Activated T-helper 1 cell treated with anti-CD3 and anti-CD28 coated beads, Interleukin-12 subunit alpha, Interleukin-12 subunit beta, Interleukin-2, Interleukin-4 antibody, amounts not matched to agents 30 ng/mL and 10 ng/mL and 1 ng/mL, durations not matched to agents 14 hours and 24 hours and 36 hours (primary cell): ENCODE measurements at places on chromosomes 12 and 14. TPM values are rescaled to one million over a fixed set of nuclear protein-coding genes. Genes with fewer than 3 reads are reported as not detected.

DNA sequence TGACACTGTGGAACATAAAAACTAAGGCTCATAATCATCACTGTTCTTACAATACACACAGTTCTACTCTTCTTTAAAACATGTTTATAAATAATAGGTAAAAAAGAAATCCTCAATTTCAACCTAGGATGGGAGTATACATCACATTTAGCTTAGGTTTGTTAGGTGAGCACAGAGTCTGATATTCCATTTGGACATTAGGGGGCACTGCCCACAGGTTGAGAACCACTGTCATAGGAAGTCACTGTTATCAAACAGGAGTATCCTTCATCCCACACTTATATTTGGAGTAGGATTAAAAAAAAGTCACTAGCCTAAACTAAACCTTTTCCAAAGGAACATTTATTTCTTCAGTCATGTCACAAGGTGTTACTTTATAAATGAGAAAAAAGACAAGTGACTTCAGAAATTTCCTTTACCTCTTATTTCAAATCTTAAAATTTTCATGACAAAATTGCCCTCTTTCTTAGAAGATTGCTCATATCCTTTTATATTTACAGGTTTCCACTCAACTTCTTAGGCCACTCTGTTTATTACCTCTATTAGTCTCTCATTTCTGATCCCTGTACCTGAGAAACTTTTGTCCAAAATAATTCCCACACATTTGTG is 240.6 kb downstream of the CPNE8 start:
- H3K27ac ChIP-seq: no peak overlapping the region
- no peaks in the 10 kb centered on the region for H3K27me3 ChIP-seq
- no peak for DNase-seq
- H3K4me1 ChIP-seq: no peaks in the 10 kb centered on the region
- no peak overlapping the region for H3K4me3 ChIP-seq
- H3K36me3 ChIP-seq: no peaks in the 10 kb centered on the region

GRCh38 chr14:88914956-88915355 is 90.5 kb downstream of the TTC8 start:
- H3K27me3 ChIP-seq: no peaks in the 10 kb centered on the region
- H3K4me1 ChIP-seq: no peaks in the 10 kb centered on the region
- H3K4me3 ChIP-seq: no peak overlapping the region

DNA sequence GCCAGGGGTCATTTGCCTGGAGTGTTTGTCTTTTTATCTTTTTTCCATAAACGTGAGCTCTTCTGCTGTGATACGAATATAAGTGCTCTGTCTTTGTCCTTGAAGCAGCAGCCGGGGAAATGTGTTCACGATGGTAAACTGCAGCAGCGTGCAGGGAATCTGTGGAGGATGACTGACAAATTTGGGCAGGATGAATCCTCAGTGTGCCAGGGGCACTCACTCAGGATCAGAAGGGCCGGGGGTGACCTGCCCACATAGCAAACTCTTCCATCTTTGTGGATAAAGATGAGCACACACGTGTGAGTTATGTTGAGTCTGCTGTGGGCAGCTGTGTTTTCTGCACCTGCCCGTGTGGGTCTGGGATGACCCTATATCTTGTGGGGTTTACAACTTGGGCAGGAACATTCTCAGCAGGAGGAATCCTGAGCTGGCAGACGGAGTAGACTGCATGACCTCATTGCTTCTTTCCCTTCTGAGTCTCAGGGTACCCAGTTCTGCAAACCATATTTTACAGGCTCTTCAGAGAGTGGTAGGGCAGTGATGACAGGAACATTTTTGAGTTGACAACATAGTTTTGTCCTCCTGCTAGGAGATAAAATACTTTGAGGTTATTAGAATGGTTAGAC is 711 bp downstream of the ANO4 start:
- H3K36me3 ChIP-seq: no peaks in the 10 kb centered on the region
- H3K27ac ChIP-seq: no peak overlapping the region
- no peaks in the 10 kb centered on the region for H3K4me1 ChIP-seq
- H3K4me3 ChIP-seq: no peak overlapping the region
- no peak for DNase-seq

DNA sequence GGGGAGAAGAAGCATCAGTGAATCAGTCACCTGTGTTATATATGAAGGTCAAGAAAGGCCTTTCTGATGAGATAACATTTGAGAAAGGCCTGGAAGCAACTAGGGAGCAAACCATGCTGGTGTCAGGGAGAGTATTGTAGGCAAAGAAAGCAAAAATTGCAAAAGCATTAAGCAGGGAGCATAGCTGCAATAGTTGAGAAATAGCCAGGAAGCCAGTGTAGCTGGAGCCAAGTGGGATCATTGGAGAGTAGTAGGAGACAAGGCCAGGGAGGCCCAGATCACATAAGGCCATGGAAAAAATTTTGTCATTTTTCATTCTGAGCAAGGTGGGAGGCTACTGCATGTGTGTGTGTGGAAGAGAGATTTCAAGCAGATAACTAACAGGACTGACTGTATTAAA is 18.8 kb upstream of the MAGOHB start:
- no peaks in the 10 kb centered on the region for H3K36me3 ChIP-seq
- H3K4me3 ChIP-seq: no peak overlapping the region
- no peak overlapping the region for H3K27ac ChIP-seq
- peaks cover 8% of the 10 kb centered on the region for H3K27me3 ChIP-seq
- no peak for DNase-seq

MYH6 gene
- 0.52 and 0.59 TPM in 2 replicates for total RNA-seq

DPPA3 gene
- not detected in 2 replicates for total RNA-seq

- DNase-seq: no peak
- no peaks in the 10 kb centered on the region for H3K36me3 ChIP-seq
- no peak overlapping the region for H3K4me3 ChIP-seq
- no peak overlapping the region for H3K27ac ChIP-seq
Measured at GRCh38 chr12:3352230-3352629, 138.8 kb upstream of the PRMT8 start.

DNA sequence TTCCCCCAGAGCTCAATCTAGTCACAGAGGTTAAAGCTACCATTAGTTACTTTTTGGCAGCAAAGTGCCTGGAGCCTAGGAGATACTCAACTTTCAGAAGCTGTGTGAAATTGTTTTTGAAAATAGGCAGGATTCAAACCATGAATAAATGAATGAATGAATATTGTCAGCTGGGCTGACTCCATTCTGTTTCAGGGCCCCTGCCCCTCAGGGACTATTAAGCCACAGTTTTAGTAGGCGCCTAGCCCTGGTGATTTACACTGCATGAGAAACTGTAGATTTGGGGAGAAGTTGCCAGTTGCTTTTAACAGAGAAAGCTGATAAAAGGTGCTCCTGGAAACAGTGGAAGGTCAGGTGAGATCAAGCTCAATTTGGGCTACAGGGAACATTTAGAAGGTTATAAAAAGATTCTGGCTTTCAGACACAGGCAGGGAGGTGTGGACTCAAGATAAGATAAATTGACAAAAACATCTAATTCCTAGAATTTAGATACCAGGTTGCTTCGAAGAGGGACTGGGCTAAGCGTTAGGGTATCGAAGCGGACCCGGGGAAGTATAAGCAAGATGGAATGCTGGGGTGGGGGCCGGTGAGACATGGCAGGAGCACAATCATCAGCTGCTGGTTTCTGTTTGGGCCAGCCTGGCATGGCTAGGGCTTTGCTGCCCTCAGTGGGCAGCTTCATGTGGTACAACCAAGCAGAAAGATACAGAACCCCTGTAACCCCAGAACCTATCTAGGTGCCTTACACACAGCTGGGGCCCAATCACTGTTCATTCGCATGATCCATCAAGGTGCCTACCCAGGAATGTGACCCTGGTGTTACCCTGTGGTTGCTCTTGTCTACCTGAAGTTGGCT is 14.9 kb upstream of the CELA1 start:
- no peak overlapping the region for H3K4me3 ChIP-seq
- peaks cover 5% of the 10 kb centered on the region for H3K27me3 ChIP-seq
- no peak overlapping the region for H3K27ac ChIP-seq
- no peak for DNase-seq
- H3K36me3 ChIP-seq: peaks cover 5% of the 10 kb centered on the region

DNA sequence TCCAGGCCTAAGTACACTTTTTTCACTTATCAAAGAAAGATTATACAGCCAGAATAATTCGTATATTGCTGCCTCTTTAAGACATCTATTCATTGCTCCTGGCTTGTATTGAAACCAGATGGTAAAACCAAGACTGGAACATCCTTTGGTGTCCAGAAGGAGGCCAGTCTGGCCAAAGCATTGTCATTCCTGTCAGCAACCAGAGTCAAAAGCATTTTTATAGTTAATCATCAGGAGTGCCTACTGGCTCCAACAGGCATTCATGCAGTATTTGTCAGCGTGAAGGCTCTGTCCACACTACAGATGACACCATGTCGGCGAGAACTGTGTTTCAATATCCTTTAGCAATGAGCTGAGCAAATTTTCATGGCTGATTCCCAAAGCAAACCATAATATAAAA is 118.0 kb upstream of the G2E3 start:
- H3K27ac ChIP-seq: no peak overlapping the region
- H3K4me1 ChIP-seq: no peaks in the 10 kb centered on the region
- H3K4me3 ChIP-seq: no peak overlapping the region
- H3K27me3 ChIP-seq: peaks cover 1% of the 10 kb centered on the region

GRCh38 chr12:26373606-26374495 is 178.5 kb downstream of the SSPN start:
- no peaks in the 10 kb centered on the region for H3K4me1 ChIP-seq
- DNase-seq: no peak
- H3K27ac ChIP-seq: no peak overlapping the region
- no peak overlapping the region for H3K4me3 ChIP-seq
- no peaks in the 10 kb centered on the region for H3K27me3 ChIP-seq

KRT2 gene
- not detected in 2 replicates for total RNA-seq

GRCh38 chr14:49972823-49973222 is 79.9 kb downstream of the ARF6 start:
- peak overlapping the region; percentile 99 for H3K27ac ChIP-seq
- peak overlapping the region; percentile 83 for H3K4me3 ChIP-seq

DNA sequence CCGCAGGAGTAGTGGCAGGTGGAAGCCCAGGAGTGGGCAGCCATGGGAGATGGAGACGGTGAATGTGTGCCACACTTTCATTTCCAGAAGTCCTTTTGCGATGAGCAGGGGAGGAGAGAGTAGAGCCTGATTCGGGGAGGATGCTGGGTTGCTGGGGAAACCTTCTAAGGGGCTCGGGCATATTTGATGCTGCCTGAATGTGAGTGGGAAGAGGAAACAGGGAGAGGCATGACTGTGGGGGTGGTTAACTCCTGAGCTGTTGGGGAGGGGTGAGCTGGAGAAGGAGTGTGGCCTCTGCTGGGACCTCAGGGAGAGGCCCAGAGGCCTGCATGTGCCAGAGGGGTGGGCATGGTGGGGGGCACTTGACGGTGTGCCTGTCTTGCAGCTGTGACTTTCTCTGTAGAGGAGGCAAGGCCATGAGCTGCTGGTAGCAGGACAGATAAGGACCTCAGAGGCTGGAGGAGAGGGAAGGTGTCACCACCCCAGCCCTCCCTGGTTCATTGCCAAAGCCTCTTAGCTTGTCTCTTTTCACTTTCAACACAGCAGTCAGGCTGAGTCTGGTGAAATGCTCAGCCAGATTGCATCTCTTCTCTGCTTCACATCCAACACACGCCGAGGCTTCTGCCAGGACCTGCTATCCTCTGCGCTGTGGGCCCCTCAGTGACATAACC is 11.4 kb downstream of the GLT1D1 start:
- H3K4me3 ChIP-seq: no peak overlapping the region
- peaks cover 9% of the 10 kb centered on the region for H3K27me3 ChIP-seq
- no peak for DNase-seq

GRCh38 chr14:55800156-55800785 is 220.3 kb downstream of the KTN1 start:
- H3K4me3 ChIP-seq: no peak overlapping the region
- no peaks in the 10 kb centered on the region for H3K27me3 ChIP-seq
- peaks cover 63% of the 10 kb centered on the region for H3K4me1 ChIP-seq
- DNase-seq: no peak

GRCh38 chr12:106415134-106415533 is 57.6 kb downstream of the POLR3B start:
- no peaks in the 10 kb centered on the region for H3K4me1 ChIP-seq
- no peak for DNase-seq
- no peak overlapping the region for H3K4me3 ChIP-seq
- H3K27me3 ChIP-seq: no peaks in the 10 kb centered on the region
- H3K36me3 ChIP-seq: peaks cover 18% of the 10 kb centered on the region

FAM90A1 gene
- 0.15 and 0.36 TPM in 2 replicates for total RNA-seq

- no peak for DNase-seq
- no peaks in the 10 kb centered on the region for H3K36me3 ChIP-seq
- H3K27me3 ChIP-seq: peaks cover 2% of the 10 kb centered on the region
- no peaks in the 10 kb centered on the region for H3K4me1 ChIP-seq
- H3K27ac ChIP-seq: no peak overlapping the region
Measured at GRCh38 chr12:106150555-106150954, 11.8 kb upstream of the NUAK1 start.

PRPF39 gene
- 51.2 and 55.7 TPM in 2 replicates for total RNA-seq

DNA sequence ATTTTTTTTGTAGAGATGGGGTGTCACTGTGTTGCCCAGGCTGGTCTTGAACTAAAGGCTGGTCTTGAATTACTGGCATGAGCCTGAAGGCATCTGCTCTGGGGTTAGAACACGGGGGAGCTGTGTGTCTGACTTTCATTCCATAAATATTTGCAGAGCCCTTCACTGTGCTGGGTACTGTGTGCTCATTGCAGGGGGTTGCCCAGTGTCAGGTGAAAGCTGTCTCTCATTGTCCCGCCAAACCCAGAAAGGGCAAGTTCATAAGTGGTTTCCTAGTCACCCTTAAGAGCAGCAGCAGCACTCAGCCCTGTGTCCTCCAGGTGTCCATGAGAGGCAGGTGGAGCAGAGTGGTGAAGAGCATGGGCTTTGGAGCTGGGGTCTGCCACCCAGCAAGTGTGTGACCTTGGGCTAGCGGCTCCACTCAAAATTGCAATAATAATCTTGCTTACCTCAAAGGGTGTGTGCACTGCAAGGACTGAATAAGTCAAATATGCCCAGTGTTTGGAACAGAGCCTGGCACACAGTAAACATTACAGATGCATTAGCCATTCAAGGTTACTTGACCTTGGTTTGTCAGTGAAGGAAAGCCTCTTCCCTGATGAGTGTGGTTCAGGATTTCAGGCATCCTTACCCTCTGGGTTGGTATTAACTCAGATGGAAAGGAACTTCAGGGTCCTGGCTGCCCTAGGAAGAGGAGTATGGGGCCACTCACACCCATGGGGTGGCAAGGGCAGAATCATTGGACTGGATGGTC is 4.4 kb upstream of the SMIM41 start:
- no peak for DNase-seq
- peaks cover 38% of the 10 kb centered on the region for H3K4me1 ChIP-seq
- H3K27ac ChIP-seq: no peak overlapping the region
- H3K27me3 ChIP-seq: no peaks in the 10 kb centered on the region
- no peak overlapping the region for H3K4me3 ChIP-seq
- H3K36me3 ChIP-seq: peaks cover 42% of the 10 kb centered on the region

DNA sequence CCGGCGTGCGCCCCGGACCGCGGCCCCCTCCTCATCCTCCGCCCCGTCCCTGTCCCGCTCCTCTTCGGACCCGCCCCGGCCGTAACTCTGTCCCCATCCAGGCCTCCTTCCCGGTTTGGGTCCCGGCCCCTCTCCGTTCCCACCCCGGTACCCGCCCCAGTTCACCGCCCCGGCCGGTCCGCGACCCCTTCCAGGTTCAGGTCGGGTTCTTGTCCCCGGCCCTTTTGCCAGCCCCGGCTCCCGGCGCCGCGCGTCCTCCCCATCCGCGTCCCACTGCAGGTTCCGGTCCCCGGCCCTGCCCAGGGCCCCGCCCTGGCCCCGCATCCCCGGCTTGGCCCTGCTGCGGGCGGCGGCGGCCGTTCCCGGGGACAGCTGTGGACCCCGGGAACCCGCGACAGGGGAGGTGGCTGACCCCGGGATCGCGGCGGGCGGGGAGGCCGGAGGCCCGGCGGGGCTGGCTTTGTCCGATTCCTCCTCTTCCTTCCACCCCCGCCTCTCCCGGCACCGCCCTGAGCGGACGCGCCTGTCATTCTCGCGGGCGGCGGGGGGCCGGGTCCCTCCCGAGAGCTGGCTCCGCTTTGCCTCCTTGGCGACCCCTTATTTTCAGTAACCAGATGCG is 601 bp downstream of the KLC1 start:
- DNase-seq: peak; percentile 53
- H3K36me3 ChIP-seq: peaks cover 13% of the 10 kb centered on the region
- H3K4me1 ChIP-seq: peaks cover 20% of the 10 kb centered on the region

LRTM2 gene
- not detected in 2 replicates for total RNA-seq

TBC1D30 gene
- total RNA-seq: 1.1 and 1.6 TPM in 2 replicates
